Myocyte (in vitro differentiated cells): ENCODE measurements at places on chromosomes 13 and 19. TPM values are rescaled to one million over a fixed set of nuclear protein-coding genes. Genes with fewer than 3 reads are reported as not detected.

The SHD gene
- 839 and 1,129 TPM in 2 replicates for total RNA-seq

The TMC4 gene
- total RNA-seq = 0.86 and 4.2 TPM in 2 replicates

The ZNF575 gene
- not detected in 2 replicates for total RNA-seq

The IFNL1 gene
- not detected in 2 replicates for total RNA-seq

The ZNF208 gene
- total RNA-seq = not detected in 2 replicates

The FXYD7 gene
- total RNA-seq = not detected in 2 replicates

The RAB3D gene
- total RNA-seq = 0.32 and 0.47 TPM in 2 replicates

The ZNF823 gene
- 4.6 and 5.5 TPM in 2 replicates for total RNA-seq

The ATP13A1 gene
- total RNA-seq = 102 and 113 TPM in 2 replicates

The HOMER3 gene
- total RNA-seq = 203 and 240 TPM in 2 replicates

The KBTBD7 gene
- total RNA-seq = 7.7 and 8.1 TPM in 2 replicates

- no peak for DNase-seq
Measured at GRCh38 chr13:110407531-110407930, 100.4 kb downstream of the COL4A2 start.

GRCh38 chr13:42048684-42049453, 421 bp downstream of the DGKH start:
- DNase-seq = peak; percentile 78

- no peak for DNase-seq
Measured at GRCh38 chr19:23512151-23512925, 117.1 kb upstream of the ZNF91 start.

GRCh38 chr13:113151745-113152690, 6.4 kb upstream of the PROZ start:
- peak; percentile 23 for DNase-seq

DNA sequence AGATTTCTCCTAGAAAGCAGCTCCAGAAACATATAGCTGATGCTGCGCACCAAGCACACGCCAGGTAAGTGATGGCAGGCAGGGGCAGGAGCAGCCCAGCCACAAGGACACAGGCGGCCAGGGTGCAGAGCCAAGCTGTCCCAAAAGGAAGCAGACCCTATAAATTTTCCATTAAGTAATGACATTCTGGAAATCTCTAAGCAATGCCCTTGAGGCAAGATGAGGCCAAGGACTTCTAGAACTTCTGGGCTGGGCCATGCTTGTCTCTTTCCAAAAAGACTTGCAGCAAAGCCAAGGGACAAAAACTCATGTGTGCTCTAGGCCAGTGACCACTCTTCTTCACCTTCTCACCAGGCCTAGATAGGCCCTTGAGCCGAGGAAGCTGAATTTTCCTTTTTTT, 42.2 kb upstream of the EPHX3 start:
- no peak for DNase-seq

GRCh38 chr13:68047889-68048288, 817.8 kb upstream of the PCDH9 start:
- no peak for DNase-seq

- DNase-seq = peak; percentile 81
Measured at GRCh38 chr19:17296273-17296672, 7.0 kb downstream of the ABHD8 start.

DNA sequence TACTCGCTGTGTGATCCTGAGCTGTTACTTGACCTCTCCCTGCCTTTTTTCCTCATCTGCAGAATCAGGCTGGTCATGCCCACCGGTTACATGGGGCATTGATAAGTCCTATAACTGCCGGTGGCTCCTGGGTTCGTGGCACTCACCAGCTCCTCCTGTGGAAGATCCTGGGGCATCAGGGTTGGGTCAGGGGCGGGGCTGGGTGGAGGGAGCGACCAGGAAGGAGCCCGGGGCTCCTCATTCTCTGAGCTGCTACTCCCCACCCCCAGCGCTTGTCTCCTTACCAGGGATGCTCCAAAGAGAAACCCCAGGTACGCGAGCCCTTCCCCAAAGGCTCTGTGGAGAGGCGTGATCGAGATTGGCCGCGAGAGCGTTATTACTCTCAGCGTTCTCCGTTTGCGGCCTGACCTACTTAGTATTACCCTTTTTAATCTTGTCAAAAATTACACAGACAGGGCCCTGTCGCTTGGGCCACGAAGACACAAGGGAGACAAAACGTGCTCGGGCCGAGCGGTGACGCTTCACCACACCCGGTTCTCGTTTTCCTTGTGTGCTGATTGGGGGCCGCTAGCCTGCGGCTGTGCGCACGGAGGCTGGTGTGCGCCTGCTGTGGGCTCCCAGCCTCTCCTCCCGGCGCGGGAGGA, 10.7 kb downstream of the HDGFL2 start:
- DNase-seq = no peak

DNA sequence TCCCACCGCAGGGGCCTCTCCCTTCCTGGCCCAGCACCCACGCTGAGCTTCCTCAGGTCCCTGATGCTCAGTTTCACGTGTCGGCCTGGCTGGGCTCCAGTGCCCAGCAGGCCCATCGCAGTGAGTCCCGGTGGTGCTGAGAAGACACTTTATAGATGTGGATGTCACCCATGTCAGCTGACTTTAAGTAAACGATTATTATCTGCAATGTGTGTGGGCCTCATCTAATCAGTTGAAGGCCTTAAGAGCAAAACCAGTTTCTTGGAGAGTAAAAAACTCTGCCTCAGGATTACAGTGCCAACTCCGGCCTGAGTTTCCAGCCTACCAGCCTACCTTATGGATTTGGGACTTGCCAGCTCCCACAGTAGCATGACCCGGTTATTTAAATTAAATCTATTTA, 17.3 kb upstream of the SMIM17 start:
- DNase-seq = no peak

DNA sequence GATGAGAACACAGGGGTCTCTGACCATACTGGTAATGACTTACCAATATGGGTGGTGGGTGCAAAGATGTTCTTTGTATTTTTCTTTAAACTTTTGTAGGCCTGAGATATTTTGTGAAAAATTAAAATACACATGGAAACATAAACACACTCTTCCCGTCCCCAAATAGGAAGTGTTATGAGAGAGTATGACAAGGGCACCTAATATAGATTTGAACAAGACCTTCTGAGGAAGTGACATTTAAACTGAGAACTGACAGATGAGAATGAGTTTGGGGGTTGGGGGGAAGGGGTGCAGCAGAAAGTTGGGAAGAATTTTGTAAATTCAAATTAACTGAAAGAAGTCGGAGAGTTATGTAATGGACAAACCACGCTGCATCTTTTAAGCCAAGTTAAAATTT, 224.2 kb downstream of the RGCC start:
- DNase-seq = no peak

- DNase-seq = peak; percentile 38
Measured at GRCh38 chr19:19550485-19550929, 12.4 kb downstream of the CILP2 start.

GRCh38 chr13:112204346-112205327, 137.7 kb downstream of the SOX1 start:
- DNase-seq = no peak

GRCh38 chr19:2391118-2391725, 31.2 kb downstream of the TMPRSS9 start:
- peak; percentile 69 for DNase-seq

DNA sequence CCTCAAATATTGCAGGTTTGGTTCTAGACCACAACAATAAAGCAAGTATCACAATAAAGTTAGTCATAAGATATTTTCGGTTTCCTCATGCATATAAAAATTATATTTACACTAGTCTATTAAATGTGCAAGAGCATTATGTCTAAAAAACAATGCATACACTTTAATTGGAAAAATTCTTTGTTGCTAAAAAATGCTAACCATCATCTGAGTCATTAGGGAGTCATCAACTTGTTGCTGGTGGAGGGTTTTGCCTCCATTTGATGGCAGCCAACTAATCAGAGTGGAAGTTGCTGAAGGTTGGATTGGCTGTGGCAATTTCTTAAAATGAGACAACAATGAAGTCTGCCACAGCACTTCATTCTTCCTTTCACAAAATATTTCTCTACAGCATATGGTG, 422.3 kb upstream of the GPC6 start:
- no peak for DNase-seq

DNA sequence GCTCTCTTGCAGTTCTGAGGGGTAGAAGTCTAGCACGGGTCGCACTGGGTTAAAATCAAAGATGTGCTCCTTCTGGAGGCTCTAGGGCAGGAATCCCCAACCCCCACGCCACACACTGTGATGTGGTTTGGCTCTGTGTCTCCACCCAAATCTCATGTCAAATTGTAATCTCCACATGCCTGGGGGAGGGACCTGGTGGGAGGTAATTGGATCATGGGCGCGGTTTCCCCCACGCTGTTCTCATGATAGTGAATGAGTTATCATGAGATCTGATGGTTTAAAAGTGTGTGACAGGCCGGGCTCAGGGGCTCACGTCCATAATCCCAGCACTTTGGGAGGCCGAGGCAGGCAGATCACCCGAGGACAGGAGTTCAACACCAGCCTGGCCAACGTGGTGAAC, 26.6 kb upstream of the CALM3 start:
- peak; percentile 57 for DNase-seq

GRCh38 chr19:41860419-41861115, 512 bp downstream of the RPS19 start:
- no peak for DNase-seq

DNA sequence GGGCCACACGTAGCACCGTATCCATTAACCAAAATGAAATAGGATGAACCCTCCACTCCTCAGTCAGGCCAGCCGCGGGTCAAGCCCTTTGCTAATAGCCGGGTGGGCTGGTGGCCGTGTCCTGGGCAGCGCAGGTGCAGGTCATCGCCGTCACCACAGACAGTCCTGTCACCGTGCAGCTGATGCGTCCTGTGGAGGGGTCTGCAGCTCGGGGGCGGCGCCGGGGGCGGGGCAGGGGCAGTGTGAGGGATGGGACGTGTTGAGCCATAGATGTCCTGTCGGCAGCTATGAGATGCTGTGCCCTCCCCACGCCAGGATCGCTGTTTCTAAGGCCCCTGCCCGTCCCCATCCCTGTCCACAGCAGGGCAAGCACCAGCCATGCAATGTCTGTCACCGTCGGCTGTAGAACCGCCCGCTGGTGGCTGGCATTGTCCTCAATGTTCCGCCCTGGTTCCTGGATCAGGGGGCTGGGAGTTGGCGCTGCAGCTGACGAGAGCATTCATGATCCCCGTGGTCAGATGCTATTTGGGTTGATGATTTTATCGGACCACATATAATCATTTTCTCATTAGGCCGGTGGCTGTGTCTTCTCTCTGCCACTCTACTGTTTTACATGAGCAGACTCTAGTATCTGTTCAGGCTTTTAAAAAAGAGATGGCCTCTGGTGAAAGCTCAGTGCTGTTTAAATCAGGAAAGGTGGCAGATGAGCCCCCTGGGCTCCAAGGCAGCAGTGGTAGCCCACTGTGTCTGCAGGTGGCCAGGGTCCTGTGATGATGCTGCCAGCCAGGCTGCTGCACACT, 126.1 kb downstream of the KDM4B start:
- peak; percentile 67 for DNase-seq

- no peak for DNase-seq
Measured at GRCh38 chr19:55613396-55613795, 7.9 kb downstream of the ZNF865 start.

DNA sequence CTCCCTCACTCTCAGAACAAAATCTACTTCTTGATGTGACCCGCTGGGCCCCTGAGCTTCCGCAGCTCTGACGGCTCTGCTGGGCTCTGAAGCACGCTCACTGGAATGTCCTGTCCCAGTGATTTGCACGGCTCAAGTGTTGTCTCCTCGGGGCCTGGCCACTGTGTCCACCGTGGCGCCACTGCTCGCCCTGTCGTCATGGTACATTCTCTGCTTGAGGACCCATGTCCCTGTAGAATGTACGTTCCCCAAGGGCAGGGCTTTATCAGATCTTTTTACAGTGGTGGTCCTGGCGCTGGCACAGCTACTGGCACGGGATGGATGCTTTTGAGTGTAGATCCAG, 12.1 kb downstream of the KLHL26 start:
- DNase-seq = no peak

- DNase-seq = no peak
Measured at GRCh38 chr13:69280399-69280798, 827.2 kb upstream of the ATXN8OS start.

DNA sequence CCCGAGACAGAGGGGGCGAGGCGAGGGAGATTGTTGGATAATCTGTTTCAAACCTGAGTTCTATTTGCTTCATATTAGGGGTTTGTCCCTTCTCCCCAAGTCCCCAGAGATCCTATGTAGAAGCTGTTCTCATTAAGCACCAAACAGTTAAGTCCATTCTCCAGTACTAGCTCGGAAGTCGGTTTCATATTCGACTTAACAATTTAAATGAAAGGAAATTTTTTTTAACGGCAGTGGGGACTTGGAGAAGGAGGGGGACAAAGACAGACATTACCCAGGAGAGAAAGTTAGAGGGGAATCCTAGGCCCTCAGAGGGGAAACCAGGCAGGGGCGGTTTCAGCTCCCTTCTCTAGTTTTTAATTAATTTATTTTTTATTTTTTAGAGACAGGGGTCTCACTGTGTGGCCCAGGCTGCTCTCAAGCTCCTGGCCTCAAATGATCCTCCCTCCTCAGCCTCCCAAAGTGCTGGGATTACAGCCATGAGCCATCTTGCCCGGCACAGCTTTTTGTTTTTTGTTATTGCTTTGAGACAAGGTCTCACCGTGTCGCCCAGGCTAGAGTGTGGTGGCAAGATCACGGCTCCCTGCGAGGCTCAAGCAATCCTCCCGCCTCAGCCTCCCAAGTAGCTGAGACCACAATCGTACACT, 13.7 kb upstream of the TLE2 start:
- no peak for DNase-seq

DNA sequence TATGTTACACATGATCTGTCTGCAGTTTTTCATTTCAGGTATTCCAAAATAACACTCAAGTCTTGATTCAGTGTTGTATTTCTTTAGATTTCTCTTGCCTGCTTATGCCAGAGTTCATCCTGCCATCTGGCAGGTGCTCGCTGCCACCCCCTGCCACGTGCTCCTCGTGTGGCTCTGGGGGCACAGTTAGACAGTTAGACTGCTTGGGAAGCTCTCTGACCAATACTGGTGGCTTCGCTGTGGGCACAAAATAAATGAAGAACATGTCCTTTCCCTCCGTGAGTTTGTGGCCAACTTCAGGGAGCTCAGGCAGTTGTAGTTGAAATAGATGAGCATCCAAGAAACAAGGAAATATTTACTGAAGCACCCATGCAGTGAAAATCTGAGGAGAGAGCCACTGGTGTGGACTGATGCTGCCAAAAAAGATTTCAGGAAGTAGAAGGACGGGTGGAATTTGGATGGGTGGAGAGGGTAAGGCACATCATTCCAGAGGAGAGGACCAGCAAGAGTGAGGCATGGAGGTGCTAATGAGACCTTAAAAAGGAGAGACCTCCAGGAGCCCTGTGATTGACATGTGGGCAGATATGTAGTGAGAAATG, 37.5 kb upstream of the GPR183 start:
- DNase-seq = no peak

DNA sequence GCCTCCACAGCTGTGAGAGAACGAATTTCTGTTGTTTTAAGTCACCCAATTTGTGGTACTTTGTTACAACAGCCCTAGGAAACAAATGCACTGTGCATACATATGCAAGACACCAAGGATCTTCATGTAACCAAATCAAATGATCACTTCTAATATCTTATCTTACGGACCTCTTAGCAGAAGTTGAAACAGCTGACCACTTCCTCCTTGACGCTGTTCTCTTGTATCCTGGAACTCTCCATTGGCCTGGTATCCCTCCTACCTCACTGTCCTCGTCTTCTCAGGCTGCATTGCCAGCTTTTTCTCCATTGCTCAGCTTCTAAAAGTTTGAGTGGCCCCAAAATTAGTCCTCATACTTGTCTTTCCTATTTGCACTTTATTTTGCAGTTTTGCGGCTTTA, 200.4 kb downstream of the DLEU7 start:
- DNase-seq = no peak

GRCh38 chr19:31885280-31885853, 460.0 kb upstream of the ZNF507 start:
- DNase-seq = no peak

- no peak for DNase-seq
Measured at GRCh38 chr13:73162912-73163911, 104.4 kb downstream of the KLF5 start.
